CD4-positive, alpha-beta T cell treated with Interleukin-4 for 1 hour (primary cell): ENCODE measurements at places on chromosomes 5 and 9.
A peak's percentile ranks its signal among the peaks of the same experiment; 100 is the strongest.

DNA sequence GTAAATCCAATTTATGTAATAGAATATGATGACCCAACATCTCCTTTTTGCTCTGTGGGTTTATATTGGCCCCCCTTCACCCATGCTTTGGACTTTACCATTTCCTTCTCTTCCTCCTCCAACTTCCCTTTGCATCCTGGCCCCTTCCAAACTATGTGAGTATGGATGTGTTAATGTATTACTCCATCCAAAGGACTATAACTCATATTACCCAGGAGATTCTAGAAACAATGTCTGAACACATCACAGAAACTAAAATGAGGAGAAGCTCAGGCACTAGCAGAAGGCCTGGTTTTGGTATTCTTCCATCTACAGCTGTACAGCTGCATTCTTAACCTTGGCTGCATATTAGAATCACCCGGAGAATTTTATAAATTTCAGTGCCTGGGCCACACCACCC, 110.7 kb downstream of the PDE4D start:
- DNase-seq, result no peak

DNA sequence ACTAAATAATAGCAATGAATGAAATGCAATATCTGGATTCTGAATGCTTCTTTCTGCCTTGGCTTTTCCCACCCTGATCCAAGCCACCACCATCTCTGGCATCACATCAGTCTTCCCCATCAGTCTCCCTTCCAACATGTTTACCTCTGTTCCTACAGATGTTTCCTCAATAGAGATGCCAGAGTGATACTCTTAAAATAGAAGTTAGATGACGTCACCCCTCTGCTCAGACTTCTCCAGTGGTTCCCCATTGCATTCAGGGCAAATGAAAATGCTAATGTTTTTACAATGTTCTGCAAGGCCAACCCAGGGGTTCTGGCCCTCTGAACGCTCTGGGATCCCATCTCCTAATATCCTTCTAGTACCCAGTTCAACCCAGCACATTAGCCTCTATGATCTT, 305.8 kb downstream of the TRIM32 start:
- DNase-seq, result no peak

GRCh38 chr9:124078641-124079040, 67.1 kb downstream of the LHX2 start:
- no peak for DNase-seq

- DNase-seq, result no peak
Measured at GRCh38 chr9:23088932-23089364, 642.3 kb downstream of the DMRTA1 start.

GRCh38 chr5:93328833-93329232, 252.2 kb downstream of the NR2F1-AS1 start:
- no peak for DNase-seq

DNA sequence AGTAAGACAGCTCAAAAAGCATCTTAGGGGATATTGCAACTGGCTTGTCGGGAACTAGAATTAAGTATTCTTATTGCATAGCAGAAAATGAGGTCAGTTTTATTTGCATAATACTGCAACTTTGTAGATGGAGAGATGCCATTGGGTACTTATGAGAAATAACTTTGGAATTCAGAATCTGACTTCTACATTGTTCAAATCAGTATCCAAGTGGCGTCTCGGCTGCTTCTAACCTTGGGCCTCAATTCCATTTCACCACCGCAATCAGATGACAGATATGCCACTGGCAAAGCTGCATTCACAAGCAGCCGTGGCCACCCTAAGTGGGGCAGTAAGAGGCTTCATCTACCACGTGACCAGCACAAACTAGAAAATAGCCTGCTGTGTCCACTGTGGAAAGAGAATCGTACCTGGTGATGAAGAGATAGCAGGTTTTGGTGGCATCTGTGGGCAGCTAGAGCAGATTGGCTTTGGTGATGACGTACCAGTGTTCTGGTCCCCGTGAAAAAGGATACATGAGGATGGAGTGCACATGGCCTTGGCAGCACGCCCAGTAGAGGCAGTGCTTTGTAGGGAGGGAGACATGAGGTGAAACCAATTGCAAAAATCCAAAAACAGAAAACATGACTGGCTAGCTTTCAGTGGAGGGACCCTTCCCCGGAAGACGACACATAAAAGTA, 116.6 kb downstream of the KLHL3 start:
- no peak for DNase-seq

GRCh38 chr5:72434781-72435437, 72.3 kb downstream of the ZNF366 start:
- no peak for DNase-seq

DNA sequence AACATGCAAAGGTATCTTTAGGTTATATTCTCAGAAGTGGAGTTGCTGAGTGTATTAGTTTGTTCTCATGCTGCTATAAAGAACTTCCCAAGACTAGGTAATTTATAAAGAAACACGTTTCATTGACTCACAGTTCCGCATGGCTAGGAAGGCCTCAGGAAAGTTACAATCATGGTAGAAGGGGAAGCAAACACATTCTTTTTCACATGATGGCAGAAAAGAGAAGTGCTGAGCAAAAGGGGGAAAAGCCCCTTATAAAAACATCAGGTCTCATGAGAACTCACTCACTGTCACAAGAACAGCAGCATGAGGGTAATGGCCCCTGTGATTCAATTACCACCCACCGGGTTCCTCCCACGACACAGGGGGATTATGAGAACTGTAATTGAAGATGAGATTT, 163.6 kb upstream of the PRLR start:
- no peak for DNase-seq

- DNase-seq, result no peak
Measured at GRCh38 chr5:88602584-88602983, 280.4 kb downstream of the MEF2C start.

GRCh38 chr5:90119531-90119971, 290.0 kb downstream of the CETN3 start:
- no peak for DNase-seq

GRCh38 chr9:125472926-125473701, 211.5 kb downstream of the GAPVD1 start:
- DNase-seq, result no peak

- DNase-seq, result peak; percentile 14
Measured at GRCh38 chr5:40578501-40579451, 100.9 kb upstream of the PTGER4 start.

- no peak for DNase-seq
Measured at GRCh38 chr5:16547200-16547842, 69.5 kb downstream of the RETREG1 start.

DNA sequence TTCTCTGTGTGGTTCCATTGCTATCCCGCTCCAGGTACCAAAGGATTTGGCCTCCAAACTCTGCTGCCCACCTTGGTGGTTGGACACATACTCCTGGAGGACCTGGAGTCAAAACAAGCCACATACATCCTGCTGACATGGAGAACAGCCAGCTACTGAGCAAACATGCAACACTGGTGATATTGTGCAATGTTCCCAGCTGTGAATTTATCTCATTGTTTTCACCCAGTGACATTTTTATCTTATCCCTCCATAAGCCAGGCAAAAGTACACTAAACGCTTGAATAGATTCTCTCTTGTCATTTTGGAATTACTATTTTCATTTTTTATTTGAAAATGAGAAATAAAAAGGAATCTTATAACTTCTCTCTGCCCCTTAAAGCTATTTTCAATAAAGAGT, 11.1 kb upstream of the CTSL start:
- DNase-seq, result no peak

- no peak for DNase-seq
Measured at GRCh38 chr5:146762830-146763229, 115.7 kb downstream of the PPP2R2B start.

DNA sequence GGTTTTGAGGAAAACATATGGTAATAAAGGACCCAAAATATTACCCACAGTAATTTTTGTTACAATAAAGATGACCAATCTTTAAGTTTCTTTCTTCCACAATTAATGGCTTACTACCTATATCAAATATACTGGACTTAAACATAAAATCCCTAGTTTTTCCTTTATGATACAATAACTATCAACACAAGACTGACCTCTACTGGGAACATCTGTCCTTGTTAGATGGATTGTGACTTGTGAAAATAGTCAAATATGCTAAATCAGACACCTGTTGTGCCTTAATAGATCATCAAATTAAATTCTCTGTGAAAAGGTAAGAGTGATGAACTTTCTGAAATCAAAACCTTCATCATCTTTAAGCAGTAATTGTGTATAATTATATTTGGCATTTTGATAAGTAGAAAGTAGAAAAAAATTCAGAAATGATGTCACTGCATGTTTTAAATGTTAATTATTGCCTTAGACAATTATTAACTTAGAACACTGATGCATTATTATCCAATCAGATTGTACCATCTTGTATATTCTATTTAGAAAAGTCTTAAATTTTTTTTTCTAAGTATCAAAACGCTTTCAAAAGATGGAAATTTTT, 113.6 kb downstream of the DEPDC1B start:
- no peak for DNase-seq

- no peak for DNase-seq
Measured at GRCh38 chr5:151296974-151297373, 6.6 kb downstream of the SLC36A3 start.

- DNase-seq, result no peak
Measured at GRCh38 chr9:85925493-85925892, 15.5 kb upstream of the NAA35 start.

GRCh38 chr5:19927170-19927569, 60.8 kb downstream of the CDH18 start:
- no peak for DNase-seq

DNA sequence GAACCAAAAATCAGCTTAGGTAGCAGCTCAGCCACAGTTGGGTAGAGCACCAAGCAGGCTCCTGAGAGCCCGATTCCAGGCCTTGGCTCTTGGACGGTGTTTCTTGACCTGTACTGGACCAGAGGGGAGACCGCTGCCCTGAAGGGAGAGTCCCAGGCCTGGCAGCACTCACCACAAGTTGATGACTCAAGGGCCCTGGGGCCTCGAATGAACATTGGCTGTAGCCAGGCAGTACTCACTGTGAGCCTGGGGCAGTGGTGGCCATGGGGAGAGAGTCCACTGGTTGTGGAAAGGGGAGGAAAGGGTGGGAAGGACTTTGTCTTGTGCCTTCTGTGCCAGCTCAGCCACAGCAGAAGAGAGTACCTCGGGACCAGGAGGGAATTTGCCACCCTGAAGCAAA, 166.1 kb downstream of the EDIL3 start:
- no peak for DNase-seq

GRCh38 chr9:115121181-115121580, 3.2 kb upstream of the TNC start:
- no peak for DNase-seq

- no peak for DNase-seq
Measured at GRCh38 chr9:19457693-19458009, 48.8 kb downstream of the ACER2 start.

- no peak for DNase-seq
Measured at GRCh38 chr9:128987805-128988204, 40.3 kb downstream of the NUP188 start.

- DNase-seq, result no peak
Measured at GRCh38 chr5:73528248-73528647, 30.0 kb downstream of the BTF3 start.

GRCh38 chr5:31194892-31195555, 1.5 kb downstream of the CDH6 start:
- no peak for DNase-seq

DNA sequence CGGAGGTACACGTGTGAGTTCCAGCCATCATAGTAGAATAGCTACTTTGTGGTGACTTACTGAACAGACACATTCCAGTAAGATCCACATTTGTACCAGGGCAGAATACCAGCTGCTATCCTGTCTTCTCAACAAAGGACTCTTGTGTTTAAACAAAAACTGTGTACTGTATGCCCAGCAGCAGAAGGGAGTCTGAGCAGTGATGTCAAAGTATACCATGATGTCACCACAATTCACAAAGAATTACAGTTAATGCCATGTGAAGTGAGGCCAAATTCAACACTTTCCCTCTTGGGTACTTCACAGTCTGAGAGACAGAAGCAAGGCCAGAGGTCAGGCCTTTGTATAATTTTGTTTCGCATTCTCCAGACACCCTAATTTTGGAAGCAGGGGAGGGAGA, 137.0 kb downstream of the ADAMTSL1 start:
- no peak for DNase-seq

GRCh38 chr9:135085830-135086546, 1.5 kb upstream of the OLFM1 start:
- peak; percentile 2 for DNase-seq

DNA sequence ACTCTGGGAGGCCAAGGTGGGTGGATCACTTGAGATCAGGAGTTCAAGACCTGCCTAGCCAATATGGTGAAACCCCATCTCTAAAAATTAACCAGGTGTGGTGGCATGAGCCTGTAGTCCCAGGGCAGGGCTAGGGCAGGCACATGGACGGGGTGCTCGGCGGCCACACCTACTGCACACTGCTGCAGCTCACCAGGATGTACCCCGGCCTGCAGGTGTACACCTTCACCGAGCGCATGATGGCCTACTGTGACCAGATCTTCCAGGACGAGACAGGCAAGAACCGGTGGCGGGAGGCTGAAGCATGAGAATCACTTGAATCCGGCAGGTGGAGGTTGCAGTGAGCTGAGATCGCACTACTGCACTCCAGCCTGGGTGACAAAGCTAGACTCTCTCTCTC, 3.2 kb downstream of the ST6GALNAC4 start:
- no peak for DNase-seq

- no peak for DNase-seq
Measured at GRCh38 chr9:100150214-100150613, 51.2 kb downstream of the INVS start.

DNA sequence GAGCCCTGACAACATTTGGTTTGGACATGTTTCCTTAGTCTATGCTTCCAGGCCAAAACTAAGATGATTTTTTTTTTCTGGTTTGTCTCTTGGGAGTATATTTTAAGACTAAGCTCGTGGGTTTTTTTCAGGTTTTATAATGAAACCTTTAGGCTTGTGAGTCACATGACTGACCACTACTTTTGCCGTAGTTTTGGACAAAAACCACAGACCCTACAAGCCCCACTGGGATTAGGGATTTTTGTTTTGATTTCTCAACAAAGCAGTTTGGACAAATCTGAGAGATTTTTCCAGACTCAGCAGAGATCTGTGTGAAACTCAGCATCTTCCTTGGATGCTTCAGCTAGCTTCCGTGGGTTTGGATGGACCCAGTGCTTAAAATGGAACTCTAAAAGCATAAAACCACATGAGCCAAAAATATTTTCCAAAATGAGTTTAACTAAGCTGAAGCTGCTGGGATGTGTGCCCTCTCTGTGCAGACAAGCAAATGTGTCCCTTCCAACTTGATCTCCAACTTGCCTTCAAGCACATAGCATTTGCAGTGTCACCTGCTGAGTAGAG, 70.3 kb upstream of the SMIM15 start:
- no peak for DNase-seq

GRCh38 chr9:113919382-113919781, 43.3 kb downstream of the ZNF618 start:
- DNase-seq, result no peak

- no peak for DNase-seq
Measured at GRCh38 chr5:2569176-2569575, 182.3 kb downstream of the IRX2 start.
